ENCODE measurements at places on chromosomes 6 and 20.

DNA sequence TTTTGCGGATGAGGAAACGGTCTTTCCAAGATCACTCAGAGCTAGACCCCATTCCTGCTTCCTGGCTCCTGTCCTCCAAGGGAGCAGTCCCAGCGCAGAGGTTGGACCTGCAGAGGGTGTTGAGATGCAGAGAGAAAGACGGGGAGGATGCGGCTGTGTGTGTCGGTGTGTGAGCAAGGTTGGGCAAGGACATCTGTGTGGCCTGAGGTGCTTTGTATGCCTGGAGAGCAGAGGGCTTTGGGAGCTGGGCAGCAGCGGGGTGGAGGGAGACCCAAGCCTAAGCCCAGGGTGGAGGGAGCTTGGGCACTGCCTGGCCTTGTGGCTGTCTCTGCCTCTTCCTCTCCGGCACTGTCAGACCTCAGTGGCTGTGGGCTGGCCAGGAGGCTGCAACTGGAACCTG lies 147.4 kb upstream of the RNF24 start:
- DNase-seq = no peak

DNA sequence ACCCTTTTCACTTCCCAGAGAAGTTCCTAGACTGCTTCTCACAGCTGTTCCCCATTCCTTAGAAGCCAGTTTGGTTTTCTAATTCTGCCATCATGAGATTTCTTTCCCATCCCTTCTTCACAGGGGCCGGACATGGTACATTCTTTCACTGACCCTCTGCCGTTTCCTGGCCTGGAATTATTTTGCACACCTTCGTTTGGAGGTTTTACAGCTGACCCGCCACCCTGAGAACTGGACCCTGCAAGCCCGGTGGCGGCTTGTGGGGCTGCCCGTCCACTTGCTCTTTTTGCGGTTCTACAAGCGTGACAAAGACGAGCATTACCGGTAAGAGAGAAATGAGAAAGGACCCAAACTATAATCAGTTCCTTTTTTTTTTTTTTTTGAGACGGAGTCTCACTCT lies 4.2 kb downstream of the C6orf136 start:
- DNase-seq = no peak

GRCh38 chr6:14728396-14729024 lies 517.4 kb upstream of the JARID2 start:
- DNase-seq = peak; percentile 66

- no peak for DNase-seq
These were observed 68.8 kb downstream of the IMPG1 start for GRCh38 chr6:76003686-76004085.

DNA sequence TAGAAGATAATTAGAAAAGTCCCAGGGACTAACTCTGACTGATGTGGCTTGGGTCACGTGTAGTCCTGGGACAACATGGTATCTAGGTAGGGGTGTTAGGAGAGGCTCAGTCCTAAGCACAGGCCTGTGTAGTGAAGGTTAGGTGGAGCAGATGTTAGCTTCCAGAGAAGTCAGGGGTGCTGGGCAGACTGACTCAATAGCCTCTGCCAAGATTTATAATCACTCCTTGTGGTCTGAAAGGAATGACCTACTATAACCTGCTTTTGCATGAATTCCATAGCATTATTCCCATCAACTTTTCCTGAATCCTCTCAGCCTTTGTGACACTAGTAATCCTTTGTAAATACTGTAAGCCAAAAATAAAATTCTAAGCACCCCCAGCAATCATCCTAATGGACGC lies 10.2 kb upstream of the PEX7 start:
- peak; percentile 29 for DNase-seq

GRCh38 chr6:96465321-96465903 lies 56.2 kb upstream of the UFL1 start:
- DNase-seq = no peak

GRCh38 chr20:37317316-37317715 lies 27.9 kb downstream of the MANBAL start:
- DNase-seq = no peak

DNA sequence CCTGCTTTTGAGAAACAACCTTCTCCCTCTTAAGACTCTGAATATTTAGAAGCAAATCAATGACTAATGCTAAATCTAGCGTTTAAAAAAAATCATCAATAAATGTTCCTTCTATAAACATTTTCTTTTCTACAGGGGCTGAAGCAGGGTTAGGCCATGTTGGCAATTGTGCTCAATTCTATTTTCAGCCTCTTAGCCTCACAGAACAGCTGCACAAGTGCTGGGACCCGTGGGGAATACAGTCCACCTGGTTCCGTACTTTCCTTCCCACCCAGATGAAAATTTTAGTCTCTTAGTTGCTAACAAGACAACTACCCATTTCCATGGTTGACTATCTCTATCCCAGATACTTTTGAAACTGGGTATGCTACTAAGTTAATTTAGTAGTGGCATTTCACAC lies 138.6 kb downstream of the RPS12 start:
- DNase-seq = no peak

- no peak for DNase-seq
These were observed 808.4 kb upstream of the CITED2 start for GRCh38 chr6:140182821-140183220.

GRCh38 chr6:26336355-26337198 lies 28.4 kb upstream of the BTN3A2 start:
- DNase-seq = peak; percentile 73

DNA sequence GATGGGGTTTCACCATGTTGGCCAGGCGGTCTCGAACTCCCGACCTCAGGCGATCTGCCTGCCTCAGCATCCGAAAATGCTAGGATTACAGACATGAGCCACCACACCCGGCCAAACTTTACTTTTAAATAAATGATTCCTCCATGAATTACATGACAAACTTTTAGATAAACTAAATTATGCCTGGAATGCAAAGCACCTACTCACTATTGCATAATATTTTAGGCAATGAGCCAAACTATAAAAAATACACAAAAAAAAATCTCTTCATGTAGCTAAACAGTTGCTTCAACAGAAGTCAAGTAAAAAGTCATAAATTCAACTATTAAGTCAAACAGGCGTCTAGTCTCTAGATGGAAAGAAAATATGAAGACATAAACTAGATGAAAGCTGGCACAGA lies 56.5 kb downstream of the PTPRK start:
- peak; percentile 34 for DNase-seq

- peak; percentile 53 for DNase-seq
These were observed 119.0 kb upstream of the ZNF184 start for GRCh38 chr6:27591699-27592480.
